ENCODE measurements at places on chromosomes 6 and 20.
A peak's percentile ranks its signal among the peaks of the same experiment; 100 is the strongest.

GRCh38 chr20:5991623-5992441 is 41.4 kb downstream of the MCM8 start:
- peak; percentile 43 for DNase-seq

GRCh38 chr6:116136373-116136772 is 10.4 kb upstream of the COL10A1 start:
- DNase-seq, result no peak

- DNase-seq, result no peak
These were observed 50.7 kb upstream of the TNFRSF21 start for GRCh38 chr6:47360388-47360787.

GRCh38 chr20:50930139-50930975 is 880 bp downstream of the ADNP start:
- DNase-seq, result no peak

GRCh38 chr6:1321738-1322137 is 9.8 kb downstream of the FOXQ1 start:
- no peak for DNase-seq

GRCh38 chr6:54921891-54922290 is 75.3 kb downstream of the FAM83B start:
- DNase-seq, result no peak

DNA sequence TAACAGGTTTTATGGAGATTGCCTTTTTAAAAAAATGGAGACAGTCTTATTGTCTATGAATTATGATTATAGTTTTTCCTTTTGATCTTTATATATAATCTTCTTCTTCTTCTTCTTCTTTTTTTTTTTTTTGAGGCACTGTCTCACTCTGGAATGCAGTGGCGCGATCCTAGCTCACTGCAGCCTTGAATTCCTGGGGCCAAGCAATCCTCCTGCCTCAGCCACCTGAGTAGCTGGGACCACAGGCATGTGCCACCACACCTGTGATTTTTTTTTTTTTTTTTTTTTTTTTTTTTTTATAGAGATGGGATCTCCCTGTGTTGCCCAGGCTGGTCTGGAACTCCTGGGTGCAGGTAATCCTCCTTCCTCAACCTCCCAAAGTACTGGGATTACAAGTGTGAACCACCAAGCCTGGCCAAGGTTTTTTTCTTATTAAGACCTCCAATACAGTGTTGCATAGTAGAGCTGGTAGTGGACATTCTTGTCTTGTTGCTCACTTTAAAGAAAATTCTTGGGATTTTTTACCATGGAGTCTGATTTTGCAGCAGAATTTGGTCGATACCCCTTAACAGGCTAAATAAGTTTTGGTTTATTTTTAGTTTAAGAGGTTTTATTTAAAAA is 46.5 kb downstream of the STK4 start:
- DNase-seq, result no peak

- DNase-seq, result no peak
These were observed 343.2 kb downstream of the FRK start for GRCh38 chr6:115717472-115717871.

GRCh38 chr6:16130932-16131387 is 2.1 kb downstream of the MYLIP start:
- DNase-seq, result no peak

- DNase-seq, result no peak
These were observed 222.5 kb downstream of the SYNDIG1 start for GRCh38 chr20:24691901-24692351.

DNA sequence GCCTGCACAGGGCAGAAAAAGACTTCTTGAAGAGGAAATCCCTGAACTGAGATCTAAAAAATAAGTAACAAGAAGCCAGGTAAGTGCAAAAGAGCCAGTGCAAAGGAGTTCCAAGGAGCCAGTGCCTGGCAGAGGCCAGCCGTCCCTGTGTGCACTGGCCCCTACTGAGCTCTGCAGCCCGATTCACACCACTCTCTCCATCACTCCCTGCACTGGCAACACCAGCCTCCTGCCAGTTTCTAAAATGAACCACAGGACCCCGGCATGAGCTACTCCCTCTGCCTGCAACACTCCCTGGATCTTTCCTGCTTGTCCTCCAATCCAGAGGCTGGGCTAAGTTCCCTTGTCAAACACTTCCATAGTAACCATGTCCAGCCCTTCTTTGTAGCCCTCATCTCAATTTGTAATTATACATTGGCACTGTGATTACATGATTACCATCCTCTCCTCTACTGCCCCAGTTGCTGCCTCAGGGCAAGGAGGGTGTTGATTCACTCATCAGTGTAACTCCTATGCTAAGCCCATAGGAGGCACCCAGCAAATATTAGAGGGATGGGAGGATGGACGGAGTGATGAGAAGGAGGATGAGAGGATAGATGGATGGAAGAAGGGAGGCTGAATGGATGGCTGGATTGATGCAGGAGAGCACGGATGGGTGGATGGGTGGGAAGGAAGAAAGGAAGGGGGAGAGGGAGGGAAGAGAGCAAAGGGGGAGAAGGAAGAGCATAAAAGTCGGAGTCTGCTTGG is 49.3 kb downstream of the SIRPA start:
- no peak for DNase-seq

GRCh38 chr6:20800229-20800628 is 266.0 kb downstream of the CDKAL1 start:
- no peak for DNase-seq

GRCh38 chr20:25097498-25097897 is 15.6 kb upstream of the VSX1 start:
- DNase-seq, result no peak

DNA sequence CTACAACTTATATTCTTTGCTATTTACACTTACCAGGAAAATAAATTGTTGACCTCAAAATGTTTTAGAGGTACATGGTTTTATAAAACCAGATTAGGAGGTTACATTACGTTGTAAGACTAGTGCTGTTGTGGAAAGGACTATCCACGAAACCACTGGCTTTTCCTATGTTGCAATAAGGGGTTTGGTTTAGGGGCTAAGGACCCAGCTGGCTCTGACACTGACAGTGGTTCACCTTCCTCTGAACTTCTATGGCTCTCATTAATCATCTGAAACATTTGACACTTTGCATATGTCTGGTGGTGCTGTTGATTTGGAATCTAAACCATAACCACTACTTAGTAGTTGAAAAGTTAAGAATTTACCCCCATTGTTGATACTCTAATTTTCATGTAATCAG is 186.7 kb downstream of the NKAIN2 start:
- no peak for DNase-seq

DNA sequence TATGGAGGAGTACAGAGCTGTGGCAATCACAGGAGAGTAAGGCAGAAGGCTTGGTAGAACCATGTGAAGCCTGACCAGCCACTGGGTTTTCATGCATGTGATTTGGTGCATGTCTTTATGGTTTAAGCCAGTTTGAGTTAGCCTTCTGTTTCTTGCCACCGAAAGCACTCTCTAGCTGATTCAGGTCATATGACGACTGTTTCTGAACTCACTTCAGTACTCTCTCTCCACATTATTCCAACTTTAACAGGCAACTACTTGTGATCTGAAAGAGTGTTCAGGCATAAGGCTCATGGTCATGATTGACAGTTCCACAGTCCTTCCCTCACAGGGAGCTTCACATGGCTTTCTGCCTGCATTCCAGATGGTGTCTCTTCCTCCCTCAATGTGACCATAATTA is 63.3 kb upstream of the TAB2 start:
- DNase-seq, result no peak

DNA sequence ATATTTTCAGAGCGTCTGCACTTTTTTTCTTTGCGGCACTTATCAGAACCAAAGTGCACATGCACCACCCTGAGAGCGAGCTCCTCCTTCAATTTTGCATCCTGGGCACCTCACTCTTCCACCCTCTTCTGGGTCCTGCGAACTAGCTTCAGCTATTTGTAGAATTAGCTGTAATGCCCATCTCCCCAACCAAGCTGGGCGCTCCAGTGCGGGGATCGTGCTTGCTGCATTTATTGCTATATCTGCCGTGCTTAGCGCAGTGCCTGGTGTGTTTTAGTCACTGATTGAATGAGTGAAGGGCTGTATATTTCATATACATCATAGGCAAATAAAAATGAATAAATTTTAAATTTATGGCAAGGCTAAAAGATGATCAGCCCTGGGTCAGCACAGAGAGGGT is 75.8 kb downstream of the KCNB1 start:
- DNase-seq, result no peak

DNA sequence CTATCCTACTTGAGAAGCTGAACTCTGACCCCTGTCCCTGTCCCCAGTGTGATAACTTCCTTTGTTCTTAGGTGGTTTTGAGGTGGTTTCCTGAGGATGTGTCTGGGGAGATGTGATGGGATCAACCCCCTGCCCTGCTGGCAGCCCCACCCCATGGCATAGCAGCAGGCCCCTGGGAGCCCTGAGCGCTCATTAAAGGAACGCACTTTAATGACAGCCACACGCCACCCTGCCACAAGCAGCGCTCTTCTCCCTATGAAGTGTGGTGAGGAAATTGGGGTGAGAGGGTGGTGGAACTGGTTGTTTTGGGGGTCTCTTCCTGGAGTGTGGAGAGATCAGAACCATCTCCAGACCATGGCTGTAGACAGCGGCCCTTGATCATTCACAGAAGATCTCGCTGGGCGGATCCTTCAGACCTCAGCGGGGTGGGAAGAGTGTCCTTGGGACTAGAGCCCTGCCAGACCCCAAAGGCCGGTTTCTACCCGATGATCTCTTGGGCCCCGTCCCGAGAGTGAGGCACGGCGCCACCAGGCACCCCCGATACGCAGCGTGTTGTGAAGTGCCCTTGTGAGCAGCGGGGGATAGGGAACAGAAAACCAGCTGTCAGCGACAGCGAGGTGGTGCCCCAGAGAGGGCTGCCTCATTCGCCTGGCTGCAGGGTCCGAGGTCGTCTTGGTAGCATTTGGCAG is 45.4 kb downstream of the SYNJ2 start:
- no peak for DNase-seq

DNA sequence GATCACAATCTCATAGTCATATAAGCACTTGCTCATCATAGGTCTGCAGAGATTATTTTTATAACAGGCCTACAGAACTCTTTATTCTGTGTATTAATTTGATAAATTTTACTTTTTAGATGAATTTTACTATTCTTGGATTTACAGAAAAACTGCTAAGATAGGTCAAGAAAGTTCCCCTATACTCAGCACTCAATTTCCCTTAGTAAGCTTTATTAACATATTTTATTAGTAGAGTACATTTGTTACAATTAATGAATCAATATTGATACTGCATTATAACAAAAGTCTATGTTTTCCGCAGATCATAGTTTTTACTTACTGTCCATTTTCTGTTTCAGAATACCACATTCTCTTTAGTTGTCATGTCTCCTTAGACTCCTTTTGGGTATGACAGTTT is 148.9 kb downstream of the GRM1 start:
- no peak for DNase-seq

DNA sequence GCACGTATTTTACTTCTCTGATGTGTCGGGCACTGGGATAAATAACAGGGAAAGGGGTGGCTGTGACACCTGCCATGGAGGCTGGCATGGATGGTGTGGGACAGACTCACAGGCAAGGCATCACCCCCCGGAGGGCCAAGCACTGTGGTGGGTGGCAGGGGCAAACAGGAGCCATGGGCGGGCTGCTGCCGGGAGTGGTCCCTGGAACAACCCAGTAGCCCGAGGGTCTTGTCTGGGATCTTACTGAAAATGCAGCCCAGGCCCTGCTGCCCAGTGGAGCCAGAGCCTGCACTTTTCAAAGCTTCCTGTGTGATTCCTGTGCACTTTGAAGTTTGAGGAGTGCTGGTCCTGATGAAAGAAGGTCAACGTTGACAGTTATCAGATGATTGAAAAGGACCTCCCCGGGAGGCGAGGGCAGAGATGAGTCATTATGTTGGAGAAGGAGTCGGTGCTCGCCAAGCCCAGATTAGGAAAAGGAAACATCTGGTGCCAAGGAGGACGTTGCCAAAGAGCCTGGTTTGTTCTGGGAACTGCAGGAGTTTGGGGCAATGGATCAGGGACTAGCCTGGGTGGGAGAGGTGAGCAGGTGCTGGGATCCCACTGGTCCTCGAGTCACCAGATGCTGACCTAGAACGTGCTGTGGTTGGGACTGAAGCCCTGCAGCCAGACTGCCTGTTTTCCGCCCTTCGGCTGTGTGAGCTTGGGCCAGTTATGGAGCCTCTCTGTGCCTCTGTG is 130.0 kb upstream of the GGTLC1 start:
- DNase-seq, result no peak

GRCh38 chr6:101728956-101729355 is 335.4 kb downstream of the GRIK2 start:
- no peak for DNase-seq

GRCh38 chr20:56433880-56434255 is 21.8 kb downstream of the CASS4 start:
- no peak for DNase-seq

GRCh38 chr6:37177077-37177934 is 7.4 kb downstream of the PIM1 start:
- DNase-seq, result no peak

DNA sequence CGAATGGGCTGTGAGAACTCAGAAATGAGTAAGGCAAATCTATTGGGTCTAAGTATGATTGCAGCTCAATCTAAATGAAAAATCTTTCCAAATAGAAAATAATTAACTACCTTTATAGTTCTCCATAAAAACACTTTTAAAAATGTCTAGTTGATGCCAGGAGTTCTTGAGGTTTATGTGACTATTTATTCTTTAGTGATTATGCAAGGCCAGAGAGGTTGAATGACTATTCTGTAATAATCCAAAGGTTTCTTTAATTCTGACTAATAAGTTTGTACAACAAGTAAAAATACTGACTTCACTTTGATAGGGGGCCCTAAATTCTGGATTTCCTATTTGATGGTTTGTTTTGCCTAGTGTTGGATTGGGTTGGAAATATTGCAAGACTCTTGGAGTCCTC is 461.2 kb downstream of the EPM2A start:
- no peak for DNase-seq

- no peak for DNase-seq
These were observed 42.1 kb upstream of the SLC22A3 start for GRCh38 chr6:160305926-160306713.

DNA sequence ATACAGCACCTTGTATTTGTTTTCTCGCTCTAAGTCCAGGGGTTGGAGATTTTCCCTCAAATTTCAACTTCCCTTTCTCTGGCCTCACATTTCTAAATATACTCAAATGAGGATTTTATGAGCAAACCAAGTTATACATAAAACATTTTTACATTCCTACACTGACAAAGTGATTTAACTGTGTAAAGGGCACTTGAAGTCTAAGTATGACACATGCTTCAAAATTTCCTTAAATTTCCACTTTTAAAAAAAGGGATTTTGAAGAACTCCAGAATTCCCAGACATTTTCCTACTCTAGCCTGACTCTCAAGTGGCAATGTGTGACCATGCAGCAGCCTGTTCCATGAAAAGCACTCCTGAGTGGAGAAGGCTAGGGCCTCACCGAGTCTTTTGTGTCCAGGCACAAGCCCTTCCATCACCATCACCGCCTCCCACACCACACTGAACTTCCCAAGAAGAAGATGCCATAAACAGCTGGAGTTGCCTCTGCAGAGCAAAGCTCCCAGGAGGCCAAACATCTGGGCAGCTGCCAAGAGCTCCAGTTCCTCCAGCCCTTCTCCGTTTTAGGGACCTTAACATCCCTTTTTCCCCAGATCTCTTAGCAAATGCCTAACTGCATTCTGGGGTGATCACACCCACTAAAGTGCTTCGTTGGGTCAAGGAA is 68.9 kb downstream of the NCR2 start:
- no peak for DNase-seq

- no peak for DNase-seq
These were observed 20.9 kb downstream of the DLL1 start for GRCh38 chr6:170269846-170270541.

Measured in non-pigmented ciliary epithelial cell (primary cell).